Aorta (tissue), 5 donors: ENCODE measurements at places on chromosomes 16 and 17. TPM values are rescaled to one million over a fixed set of nuclear protein-coding genes. Genes with fewer than 3 reads are reported as not detected.

- H3K36me3 ChIP-seq: no peaks in the 10 kb centered on the region
- no peaks in the 10 kb centered on the region for H3K27me3 ChIP-seq
- peak; percentile 86 for DNase-seq
- H3K27ac ChIP-seq: no peak within 1 kb of the TSS
Measured at GRCh38 chr17:74466111-74466827, at the start of gene CD300A. Gene CD300A (plus strand): TSS chr17:74466634. CDS start chr17:74466704, 70 bp downstream.

The TBX6 gene
- 0.62 TPM for total RNA-seq

The SPDYE4 gene
- not detected for total RNA-seq

DNA sequence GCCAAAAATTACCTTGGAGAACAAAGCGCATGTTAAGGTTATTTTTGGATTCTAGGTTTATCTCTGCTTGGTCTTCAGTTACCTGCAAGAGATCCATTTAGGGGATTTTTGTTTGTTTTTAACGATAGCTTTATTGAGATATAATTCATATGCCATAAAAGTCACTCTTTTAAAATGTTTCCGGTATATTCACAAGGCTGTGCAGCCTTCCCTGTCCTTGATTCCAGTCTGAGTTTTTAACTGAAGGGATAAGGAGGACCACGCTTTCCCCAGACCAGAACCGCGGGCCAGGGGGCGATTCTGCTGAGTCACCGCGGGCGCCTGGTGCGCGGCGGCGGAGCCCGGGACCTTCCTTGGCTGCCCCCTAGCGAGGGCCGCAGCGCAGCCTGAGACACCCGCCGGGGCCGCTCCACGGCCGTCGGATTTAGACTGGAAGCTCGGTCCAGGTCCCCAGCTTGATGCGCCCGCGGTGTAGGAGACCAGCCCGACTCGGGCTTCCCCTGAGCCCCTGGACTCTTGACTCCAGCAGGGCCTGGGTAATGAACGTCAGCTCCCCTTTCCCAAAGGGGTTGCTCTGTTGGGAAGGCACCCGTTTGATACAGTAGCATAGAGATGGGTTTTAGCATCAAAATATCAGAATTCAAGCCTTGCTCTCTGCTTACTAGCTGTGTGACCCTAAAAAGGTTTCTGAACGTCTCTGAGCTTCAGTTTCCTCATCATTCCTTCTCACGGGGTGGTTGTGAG lies 50.0 kb upstream of the STH start:
- no peaks in the 10 kb centered on the region for H3K27me3 ChIP-seq
- H3K27ac ChIP-seq: no peak overlapping the region
- DNase-seq: peak; percentile 94
- H3K4me1 ChIP-seq: no peaks in the 10 kb centered on the region
- H3K36me3 ChIP-seq: no peaks in the 10 kb centered on the region

The TMEM256 gene
- 35.0 TPM for total RNA-seq

- peak overlapping the region; percentile 25 for H3K27ac ChIP-seq
- H3K36me3 ChIP-seq: no peaks in the 10 kb centered on the region
- H3K4me3 ChIP-seq: no peak overlapping the region
- H3K4me1 ChIP-seq: no peaks in the 10 kb centered on the region
- DNase-seq: peak; percentile 65
- H3K27me3 ChIP-seq: no peaks in the 10 kb centered on the region
Measured at GRCh38 chr16:11258553-11259492, 2.8 kb upstream of the SOCS1 start.

The PROCA1 gene
- 0.78 TPM for total RNA-seq

The TEKT5 gene
- 0.29 TPM for total RNA-seq

- no peaks in the 10 kb centered on the region for H3K4me1 ChIP-seq
- no peaks in the 10 kb centered on the region for H3K36me3 ChIP-seq
- H3K4me3 ChIP-seq: no peak overlapping the region
- no peaks in the 10 kb centered on the region for H3K27me3 ChIP-seq
- peak; percentile 85 for DNase-seq
Measured at GRCh38 chr16:19907161-19907992, 22.7 kb upstream of the GPRC5B start.

DNA sequence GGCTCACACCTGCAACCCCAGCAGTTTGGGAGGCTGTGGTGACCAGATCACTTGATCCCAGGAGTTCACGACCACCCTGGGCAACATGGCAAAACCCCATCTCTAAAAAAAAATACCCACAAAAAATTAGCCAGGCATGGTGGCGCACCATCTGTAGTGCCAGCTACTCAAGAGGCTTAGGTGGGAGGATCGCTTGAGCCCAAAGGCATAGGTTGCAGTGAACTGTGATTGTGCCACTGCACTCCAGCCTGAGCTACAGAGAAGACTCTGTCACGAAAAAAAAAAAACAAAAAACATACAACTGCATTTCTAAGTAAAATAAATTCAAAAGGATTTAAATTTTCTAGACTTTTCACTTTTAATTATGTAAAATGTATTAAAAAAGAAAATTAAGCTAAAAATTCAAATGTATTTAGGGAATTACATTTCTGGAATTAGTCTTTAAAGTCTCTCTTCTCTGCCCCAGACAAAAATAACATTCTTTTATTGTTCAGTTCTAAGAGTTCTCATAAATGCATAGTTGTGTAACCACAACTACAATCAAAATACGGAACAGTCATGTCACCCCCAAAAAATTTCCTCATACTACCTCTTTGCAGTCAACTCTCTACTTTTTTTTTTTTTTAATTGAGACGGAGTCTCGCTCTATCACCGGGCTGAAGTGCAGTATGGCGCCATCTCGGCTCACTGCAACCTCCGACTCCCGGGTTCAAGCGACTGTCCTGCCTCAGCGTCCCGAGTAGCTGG lies 14.1 kb downstream of the FAM222B start:
- no peaks in the 10 kb centered on the region for H3K27me3 ChIP-seq
- no peaks in the 10 kb centered on the region for H3K4me1 ChIP-seq
- no peak for DNase-seq
- no peaks in the 10 kb centered on the region for H3K36me3 ChIP-seq
- H3K4me3 ChIP-seq: no peak overlapping the region
- H3K27ac ChIP-seq: no peak overlapping the region

The SLC47A1 gene
- total RNA-seq: 5.7 TPM

The OSGIN1 gene
- 10.3 TPM for total RNA-seq

The PABPN1L gene
- not detected for total RNA-seq

DNA sequence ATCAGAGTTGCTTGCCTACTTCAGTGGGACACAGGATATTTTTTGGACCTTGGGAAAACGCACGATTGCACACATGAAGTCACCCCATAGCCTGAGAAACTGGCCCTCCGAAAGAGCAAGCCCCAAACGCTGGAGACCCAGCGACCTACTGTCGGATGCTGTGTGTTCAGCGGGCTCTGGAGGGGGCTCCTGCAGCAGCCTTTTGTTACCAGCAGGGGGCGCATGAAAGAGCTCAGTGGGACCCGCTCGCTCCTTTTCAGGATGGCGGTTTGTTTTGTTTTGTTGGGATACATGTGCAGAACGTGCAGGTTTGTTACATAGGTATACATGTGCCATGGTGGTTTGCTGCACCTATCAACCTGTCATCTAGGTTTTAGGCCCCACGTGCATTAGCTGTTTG lies 28.4 kb downstream of the MYH3 start:
- no peak overlapping the region for H3K4me3 ChIP-seq
- no peaks in the 10 kb centered on the region for H3K27me3 ChIP-seq
- H3K4me1 ChIP-seq: no peaks in the 10 kb centered on the region
- DNase-seq: no peak
- H3K27ac ChIP-seq: no peak overlapping the region

The CD300H gene
- total RNA-seq: not detected

- H3K4me3 ChIP-seq: no peak overlapping the region
- peak overlapping the region; percentile 7 for H3K27ac ChIP-seq
- H3K36me3 ChIP-seq: no peaks in the 10 kb centered on the region
Measured at GRCh38 chr16:27315333-27316037, 1.7 kb downstream of the IL4R start.

GRCh38 chr16:52077607-52078006 lies 469.3 kb downstream of the TOX3 start:
- H3K4me3 ChIP-seq: no peak overlapping the region
- H3K27ac ChIP-seq: no peak overlapping the region
- no peaks in the 10 kb centered on the region for H3K27me3 ChIP-seq
- no peaks in the 10 kb centered on the region for H3K36me3 ChIP-seq
- DNase-seq: no peak

DNA sequence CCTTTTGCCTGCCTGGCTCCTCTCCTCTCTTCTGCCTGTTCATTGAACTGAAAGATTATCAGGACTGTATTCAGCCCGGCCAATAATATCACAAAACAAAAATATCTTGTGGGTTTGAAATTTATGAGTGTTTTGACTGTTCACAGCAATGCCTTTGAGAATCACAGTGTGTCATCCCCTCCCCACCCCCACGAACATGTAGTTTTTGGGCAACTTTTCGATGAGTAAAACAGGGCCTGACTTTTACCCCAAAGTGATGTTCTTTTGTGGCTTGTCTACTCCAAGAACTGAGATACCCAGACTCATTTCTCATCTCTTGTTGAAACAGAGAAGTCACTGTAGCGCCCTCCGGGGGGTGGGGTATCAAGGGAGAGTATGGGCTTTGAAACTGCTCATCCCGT lies 675.7 kb downstream of the WWOX start:
- H3K36me3 ChIP-seq: no peaks in the 10 kb centered on the region
- H3K4me1 ChIP-seq: no peaks in the 10 kb centered on the region
- no peak overlapping the region for H3K27ac ChIP-seq
- no peak overlapping the region for H3K4me3 ChIP-seq
- no peaks in the 10 kb centered on the region for H3K27me3 ChIP-seq

DNA sequence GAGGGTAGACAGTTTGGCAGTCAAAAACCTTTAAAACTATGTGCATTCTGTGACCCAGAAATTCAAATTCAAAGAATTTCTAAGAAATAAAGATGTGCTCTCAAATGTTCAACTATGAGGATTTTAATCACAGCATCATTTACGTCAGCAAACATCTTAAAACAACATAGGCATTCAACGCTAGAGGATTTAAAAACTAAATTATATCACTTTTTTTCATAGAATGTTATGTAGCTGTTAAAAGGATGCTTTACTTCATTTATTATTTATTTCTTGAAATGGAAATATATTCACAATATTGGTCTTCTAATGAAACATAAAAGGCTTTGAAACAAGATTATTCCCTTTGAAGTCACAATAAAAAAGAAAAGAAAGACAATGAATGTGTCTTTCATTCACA lies 3.6 kb downstream of the GLP2R start:
- H3K4me1 ChIP-seq: no peaks in the 10 kb centered on the region
- DNase-seq: no peak
- H3K27me3 ChIP-seq: no peaks in the 10 kb centered on the region
- no peak overlapping the region for H3K27ac ChIP-seq

DNA sequence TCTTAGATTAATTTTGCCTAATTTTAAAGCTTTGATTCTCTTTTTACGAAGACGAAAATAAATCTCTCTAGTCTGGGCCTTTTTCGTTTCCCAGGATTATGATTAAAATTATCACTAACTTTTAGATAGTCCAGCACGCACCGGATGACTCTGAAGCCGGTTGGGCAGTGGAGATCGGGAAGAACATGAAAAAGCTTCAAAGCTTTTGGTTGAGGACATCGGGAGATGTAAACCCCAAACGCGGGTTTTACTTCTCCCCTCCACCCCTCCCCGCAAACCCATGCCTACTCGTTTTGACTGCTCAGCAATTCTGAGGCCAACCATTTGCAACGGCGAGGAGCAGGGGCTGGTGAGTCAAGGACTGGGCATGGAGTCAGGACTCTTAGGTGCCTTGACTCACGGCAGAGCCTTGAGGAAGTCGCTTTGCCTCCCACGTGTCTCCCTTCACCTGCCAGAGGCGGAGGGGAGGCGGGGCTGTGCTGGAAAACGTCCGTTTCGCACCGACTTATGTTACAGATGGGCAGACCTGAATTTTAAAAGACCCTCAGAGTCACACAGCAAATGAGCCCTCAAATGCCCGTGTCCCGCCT lies 989 bp upstream of the DUSP14 start:
- no peaks in the 10 kb centered on the region for H3K36me3 ChIP-seq
- H3K4me3 ChIP-seq: peak overlapping the region; percentile 92
- no peaks in the 10 kb centered on the region for H3K27me3 ChIP-seq
- peaks cover 2% of the 10 kb centered on the region for H3K4me1 ChIP-seq

The WSCD1 gene
- total RNA-seq: 8.0 TPM

DNA sequence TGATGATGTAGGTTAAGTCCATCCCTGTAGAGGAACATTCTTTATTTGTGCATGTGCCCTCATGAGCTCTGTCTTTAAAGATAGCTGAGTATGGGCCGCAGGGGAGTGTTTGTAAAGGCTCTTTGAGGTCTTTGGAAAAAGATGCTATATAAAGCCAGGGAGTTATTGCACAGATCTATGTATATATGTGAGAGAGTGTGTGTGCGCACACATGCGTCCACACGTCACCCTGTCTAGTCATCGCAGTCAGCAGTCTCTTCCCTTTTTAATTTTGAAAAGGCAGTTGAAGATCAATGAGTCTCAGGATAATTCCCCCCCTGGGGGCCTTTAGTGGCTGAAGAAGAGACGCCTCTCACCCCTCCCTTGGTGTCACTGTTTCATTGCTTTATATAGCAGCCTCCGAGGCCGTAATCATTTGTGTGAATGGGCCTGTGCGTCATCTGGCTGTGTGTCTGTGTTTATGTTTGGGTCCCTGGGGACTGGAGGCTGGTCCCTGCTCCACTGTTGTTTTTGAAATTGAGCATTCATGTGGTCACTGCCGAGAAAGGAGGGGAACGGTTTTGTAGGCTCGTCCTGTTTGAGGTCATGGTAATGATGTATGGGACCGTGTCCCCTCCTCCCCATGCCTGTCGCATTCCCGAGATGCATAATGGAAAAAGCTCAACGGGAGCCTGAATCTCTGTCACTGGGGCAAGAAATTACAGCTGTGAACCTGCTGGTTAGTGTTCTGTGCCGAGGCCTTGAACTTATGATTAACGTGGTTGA lies 143.9 kb downstream of the SNX29 start:
- no peaks in the 10 kb centered on the region for H3K27me3 ChIP-seq
- H3K36me3 ChIP-seq: no peaks in the 10 kb centered on the region
- no peaks in the 10 kb centered on the region for H3K4me1 ChIP-seq
- peak; percentile 70 for DNase-seq
- H3K4me3 ChIP-seq: no peak overlapping the region

- no peaks in the 10 kb centered on the region for H3K4me1 ChIP-seq
- DNase-seq: no peak
- no peak overlapping the region for H3K4me3 ChIP-seq
- no peak overlapping the region for H3K27ac ChIP-seq
Measured at GRCh38 chr16:61900482-61900881, 135.8 kb downstream of the CDH8 start.

- H3K4me1 ChIP-seq: no peaks in the 10 kb centered on the region
- no peak for DNase-seq
- no peaks in the 10 kb centered on the region for H3K27me3 ChIP-seq
- no peak overlapping the region for H3K27ac ChIP-seq
- H3K36me3 ChIP-seq: peaks cover 1% of the 10 kb centered on the region
- no peak overlapping the region for H3K4me3 ChIP-seq
Measured at GRCh38 chr17:76569607-76570279, 15.9 kb downstream of the ST6GALNAC2 start.

DNA sequence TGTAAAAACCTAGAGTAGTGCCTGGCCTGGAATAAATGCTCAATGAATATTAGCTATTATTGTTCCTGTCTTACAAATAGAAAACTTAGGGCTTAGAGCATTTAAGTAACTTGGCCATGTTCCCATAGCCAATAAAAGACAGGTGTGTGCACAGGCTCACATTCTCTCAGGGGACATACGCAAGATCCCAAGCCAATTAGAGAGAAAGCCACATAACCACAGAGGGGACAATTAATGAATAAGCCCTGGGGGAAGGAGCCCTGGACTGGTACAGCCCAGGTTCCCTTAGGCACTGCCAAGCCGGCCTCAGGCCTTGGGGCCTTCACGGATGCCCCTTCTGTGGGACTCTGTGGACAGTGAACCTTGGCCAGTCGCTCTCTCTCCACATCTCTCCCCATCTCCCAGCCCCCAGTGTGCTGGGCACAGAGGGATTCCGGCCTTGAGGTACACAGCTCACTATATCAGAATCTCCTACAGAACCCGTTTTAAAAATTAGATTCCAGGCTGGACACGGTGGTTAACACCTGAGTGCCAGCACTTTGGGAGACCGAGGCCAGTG lies 27.3 kb upstream of the ABCC12 start:
- DNase-seq: no peak
- no peak overlapping the region for H3K4me3 ChIP-seq
- no peaks in the 10 kb centered on the region for H3K27me3 ChIP-seq
- no peaks in the 10 kb centered on the region for H3K4me1 ChIP-seq

The TBC1D3G gene
- total RNA-seq: not detected

The TMEM107 gene
- 8.9 TPM for total RNA-seq
